ENCODE measurements at places on chromosomes 3 and 15. TPM values are rescaled to one million over a fixed set of nuclear protein-coding genes. Genes with fewer than 3 reads are reported as not detected.

Gene TIMP4
- total RNA-seq: 10.5 TPM

Gene ADGRG7
- not detected for total RNA-seq

DNA sequence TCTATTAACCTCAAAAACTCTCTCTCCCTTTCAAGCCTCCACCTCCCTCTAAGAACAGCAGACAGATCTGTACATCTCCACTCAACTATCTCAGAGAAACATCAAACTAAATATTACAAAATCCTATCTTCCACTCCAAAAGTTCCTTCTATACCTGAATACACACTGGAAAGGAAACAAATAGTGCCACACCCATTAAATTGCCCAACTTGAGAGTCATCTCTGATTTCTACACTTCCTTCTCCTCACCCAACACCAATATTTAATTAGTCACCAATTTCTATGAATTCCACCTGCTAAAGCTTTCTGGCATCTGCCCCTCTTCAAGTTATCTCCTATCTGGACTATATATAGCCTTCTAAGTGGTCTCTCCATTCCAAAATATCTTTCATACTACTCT is 65.8 kb downstream of the PEAK1 start:
- H3K4me3 ChIP-seq: no peak overlapping the region
- H3K4me1 ChIP-seq: no peaks in the 10 kb centered on the region
- no peaks in the 10 kb centered on the region for H3K27me3 ChIP-seq
- no peak overlapping the region for H3K27ac ChIP-seq
- H3K36me3 ChIP-seq: no peaks in the 10 kb centered on the region

DNA sequence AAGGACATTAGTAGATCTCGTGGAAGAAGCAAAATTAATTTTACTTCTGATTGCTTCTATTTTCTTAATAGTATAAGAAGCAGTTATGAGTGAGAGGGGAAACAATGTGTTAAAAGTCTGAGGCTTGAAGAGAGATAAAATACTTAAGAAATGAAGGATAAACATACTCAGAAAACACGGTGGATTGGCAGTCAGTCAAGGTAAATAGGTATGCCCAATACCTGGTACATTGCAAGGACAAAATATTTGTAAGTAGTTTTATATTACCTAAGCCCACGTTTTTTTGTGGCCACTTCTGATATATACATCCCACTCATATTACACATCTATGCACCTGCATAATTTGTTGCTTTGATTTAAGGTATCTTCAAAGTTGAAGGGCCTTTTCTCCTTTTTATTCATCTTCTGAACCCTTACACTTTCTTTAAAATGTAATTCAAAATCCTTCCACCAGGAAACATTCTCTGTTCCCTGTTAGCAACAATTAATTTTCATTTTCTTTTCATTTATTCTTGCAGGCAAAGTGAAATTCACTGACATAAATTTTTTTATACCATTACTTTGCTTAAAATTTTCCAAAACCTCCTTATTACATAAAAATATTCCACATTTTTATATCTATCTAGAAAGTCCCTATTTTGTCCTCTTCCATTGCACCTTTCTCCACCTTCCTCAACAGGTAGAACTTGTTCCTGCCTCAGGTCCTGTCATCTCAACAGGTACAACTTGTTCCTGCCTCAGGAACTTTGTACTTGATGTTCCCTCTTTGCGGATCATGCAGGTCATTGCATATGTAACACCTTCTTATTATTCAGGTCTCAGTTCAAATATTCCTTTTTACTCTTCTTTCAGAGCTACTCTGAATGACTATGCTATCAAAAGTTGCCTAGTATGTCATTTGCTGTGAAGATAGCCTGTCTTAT is 755.7 kb upstream of the ALCAM start:
- no peak overlapping the region for H3K4me3 ChIP-seq
- no peak for DNase-seq
- H3K27ac ChIP-seq: no peak overlapping the region
- H3K4me1 ChIP-seq: no peaks in the 10 kb centered on the region
- no peaks in the 10 kb centered on the region for H3K36me3 ChIP-seq
- no peaks in the 10 kb centered on the region for H3K27me3 ChIP-seq

DNA sequence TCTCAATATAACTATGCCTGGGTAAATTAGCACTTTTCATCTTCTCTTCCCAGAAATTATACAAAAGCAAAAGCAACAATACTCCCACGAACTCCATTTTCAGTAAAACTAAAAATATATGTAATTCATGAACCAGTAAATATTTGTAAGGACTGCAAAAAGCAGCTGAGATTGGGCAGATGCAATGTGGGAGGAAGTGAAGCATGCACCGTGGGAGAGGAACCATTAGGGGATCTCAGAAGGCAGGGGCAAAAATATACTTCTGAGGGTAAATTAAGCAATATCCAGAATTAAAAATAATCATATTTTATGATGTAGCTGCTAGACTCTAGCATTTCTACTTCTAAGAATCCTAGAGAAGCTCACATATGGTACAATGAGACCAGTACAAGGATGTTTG is 20.2 kb downstream of the CFAP91 start:
- no peaks in the 10 kb centered on the region for H3K27me3 ChIP-seq
- H3K27ac ChIP-seq: no peak overlapping the region
- DNase-seq: no peak

DNA sequence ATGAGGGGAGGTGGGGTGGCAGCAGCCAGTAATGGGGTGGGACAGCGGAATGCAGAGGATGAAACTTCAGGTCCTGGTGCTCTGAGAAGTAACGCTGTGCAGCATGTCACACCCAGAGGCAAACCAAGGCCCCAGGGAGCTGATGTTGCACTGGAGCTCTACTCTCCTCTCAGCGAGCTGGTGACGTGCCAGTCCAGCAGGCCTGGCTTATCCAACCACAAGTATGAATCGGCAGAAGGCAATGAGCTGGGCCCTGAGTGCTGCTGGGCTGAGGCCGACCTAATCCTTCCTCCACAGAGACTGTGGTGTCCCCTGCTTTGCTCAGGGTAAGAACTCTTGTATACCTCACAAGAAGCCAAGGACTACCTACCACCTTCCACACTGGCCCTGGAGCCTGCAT is 30.5 kb downstream of the CD86 start:
- no peak overlapping the region for H3K4me3 ChIP-seq
- DNase-seq: no peak
- H3K27me3 ChIP-seq: no peaks in the 10 kb centered on the region
- no peak overlapping the region for H3K27ac ChIP-seq
- H3K36me3 ChIP-seq: no peaks in the 10 kb centered on the region

Data from adrenal gland (tissue), 19 donors.